Amniotic stem cell (primary cell): ENCODE measurements at places on chromosomes 16 and 17.

- DNase-seq = no peak
Observed at GRCh38 chr17:36851250-36851649, 86.0 kb upstream of the LHX1 start.

- no peak for DNase-seq
Observed at GRCh38 chr16:20904507-20905081, 4.0 kb downstream of the LYRM1 start.

DNA sequence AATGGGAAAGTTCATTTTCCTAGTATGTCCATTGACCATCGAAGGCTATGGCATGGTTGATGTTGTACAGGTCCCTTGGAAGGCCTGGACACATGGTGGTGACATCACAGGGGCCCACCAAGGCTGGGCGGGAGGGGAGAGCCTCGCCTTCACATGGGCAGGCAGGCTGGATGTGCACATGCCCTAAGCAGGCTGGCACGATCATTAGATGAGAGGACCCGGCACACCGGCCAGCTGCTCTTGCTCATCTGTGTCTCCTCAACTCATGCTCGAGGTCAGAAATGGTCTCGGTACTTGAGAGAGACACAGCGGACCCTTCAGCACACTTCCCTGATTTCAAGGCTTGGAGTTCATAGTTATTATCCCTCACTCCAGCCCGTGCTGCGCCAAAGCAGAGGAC, 416.9 kb upstream of the ZFHX3 start:
- no peak for DNase-seq

DNA sequence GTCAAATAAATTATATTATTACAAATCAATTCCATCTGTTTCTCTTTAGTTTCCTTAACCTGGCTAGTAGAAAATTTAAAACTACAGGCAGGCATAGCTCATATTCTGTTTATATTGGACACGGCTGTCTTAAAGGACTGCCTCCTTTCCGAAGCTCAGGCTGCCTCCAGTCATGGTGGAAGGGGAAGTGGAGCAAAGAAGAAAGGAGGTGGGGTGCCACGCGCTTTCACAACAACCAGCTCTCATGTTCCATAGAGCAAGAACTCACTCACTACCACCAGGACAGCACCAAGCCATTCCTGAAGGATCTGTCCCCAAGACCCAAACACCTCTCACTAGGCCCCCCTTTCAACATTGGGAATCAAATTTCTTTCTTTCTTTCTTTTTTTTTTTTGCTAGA, 149.3 kb upstream of the KCNJ18 start:
- no peak for DNase-seq

DNA sequence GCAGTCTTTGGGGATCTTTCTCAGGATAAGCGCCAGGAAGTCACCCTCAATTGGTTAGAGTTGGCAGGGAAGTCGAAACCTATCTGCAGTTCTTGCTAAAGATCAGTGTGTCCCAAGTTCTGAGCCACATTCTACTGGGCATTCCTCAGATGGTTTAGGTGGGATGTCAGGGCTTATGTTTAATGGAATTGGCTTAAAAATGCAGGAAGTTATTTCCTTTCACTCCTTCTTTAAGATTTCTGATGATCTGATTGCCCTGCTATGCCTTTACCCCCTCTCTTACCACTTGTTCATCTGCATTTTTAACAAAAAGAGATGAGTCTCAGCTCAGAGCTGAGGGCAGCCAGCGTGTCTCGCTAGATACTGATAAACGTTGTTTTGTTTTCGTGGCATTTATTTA, 30.8 kb downstream of the FOXL1 start:
- DNase-seq = peak; percentile 81

- DNase-seq = no peak
Observed at GRCh38 chr16:72847187-72848027, 200.5 kb downstream of the ZFHX3 start.

DNA sequence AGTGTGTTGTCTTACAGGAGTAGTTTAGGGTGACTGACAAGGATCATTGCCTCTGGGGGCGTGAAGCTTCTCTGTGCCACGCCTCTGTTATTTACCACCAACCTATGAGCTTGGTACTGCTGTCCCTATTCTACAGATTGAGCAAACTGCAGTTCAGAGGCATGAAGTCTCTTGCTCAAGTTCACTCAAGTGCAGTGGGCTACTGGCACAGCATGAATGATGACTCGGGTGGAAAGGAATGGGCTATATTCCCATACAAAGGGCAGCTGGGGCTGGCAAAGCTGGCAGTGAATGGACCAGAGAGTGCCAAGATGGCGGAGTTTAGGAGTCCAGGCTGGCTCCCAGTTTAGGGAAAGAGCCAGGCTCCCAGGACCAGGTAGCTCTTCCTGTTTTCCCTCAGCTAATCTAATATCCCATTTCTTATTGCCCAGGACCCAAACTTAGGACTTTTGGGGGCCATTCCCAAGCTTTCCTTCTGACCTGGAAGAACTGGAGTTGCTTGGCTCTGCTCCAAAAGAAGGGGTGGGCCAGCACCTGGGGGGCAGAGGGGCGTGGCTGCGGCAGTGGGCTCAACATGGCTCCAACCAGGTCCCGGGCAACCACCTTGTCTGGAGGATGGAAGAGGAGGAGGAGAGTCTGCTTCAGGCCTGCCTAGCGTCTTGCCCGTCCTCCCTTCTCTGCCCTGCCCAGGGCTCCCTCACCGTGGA, 12.9 kb downstream of the PLK1 start:
- no peak for DNase-seq

- no peak for DNase-seq
Observed at GRCh38 chr16:83624429-83625120, 183.2 kb upstream of the HSBP1 start.
